ENCODE measurements at places on chromosomes 16 and 17. TPM values are rescaled to one million over a fixed set of nuclear protein-coding genes. Genes with fewer than 3 reads are reported as not detected.

FOXC2 gene
- total RNA-seq: 4.1 TPM

KRTAP17-1 gene
- not detected for total RNA-seq

SYT17 gene
- 0.12 TPM for total RNA-seq

SMCR8 gene
- 10.6 TPM for total RNA-seq

GPR142 gene
- not detected for total RNA-seq

SNX11 gene
- total RNA-seq: 12.8 TPM

RNF222 gene
- total RNA-seq: not detected

RIPOR1 gene
- 23.3 TPM for total RNA-seq

ODAD4 gene
- total RNA-seq: 0.35 TPM

LYRM9 gene
- 3.2 TPM for total RNA-seq
